NCI-H1694 (cell line): ENCODE measurements at places on chromosomes 16 and 17.

DNA sequence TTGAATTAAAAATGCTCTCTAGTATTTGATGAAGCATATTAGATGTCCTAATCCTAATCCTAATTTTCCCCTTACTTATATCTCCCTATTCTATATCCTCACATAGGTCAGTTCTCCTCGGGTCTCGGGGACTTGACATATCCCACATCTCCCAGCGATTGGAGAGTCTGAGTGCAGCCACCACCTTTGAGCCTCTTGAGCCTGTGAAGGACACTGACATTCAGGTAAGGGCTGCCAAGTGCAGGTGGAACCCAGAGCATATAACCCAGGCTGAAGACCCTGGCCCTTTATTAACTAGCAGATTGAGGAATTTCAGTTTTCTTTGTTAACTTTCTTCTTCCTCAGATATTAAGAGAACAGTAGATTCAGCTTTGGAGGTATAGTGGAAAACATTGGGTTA lies 28.5 kb downstream of the NUP93 start:
- no peak for DNase-seq

DNA sequence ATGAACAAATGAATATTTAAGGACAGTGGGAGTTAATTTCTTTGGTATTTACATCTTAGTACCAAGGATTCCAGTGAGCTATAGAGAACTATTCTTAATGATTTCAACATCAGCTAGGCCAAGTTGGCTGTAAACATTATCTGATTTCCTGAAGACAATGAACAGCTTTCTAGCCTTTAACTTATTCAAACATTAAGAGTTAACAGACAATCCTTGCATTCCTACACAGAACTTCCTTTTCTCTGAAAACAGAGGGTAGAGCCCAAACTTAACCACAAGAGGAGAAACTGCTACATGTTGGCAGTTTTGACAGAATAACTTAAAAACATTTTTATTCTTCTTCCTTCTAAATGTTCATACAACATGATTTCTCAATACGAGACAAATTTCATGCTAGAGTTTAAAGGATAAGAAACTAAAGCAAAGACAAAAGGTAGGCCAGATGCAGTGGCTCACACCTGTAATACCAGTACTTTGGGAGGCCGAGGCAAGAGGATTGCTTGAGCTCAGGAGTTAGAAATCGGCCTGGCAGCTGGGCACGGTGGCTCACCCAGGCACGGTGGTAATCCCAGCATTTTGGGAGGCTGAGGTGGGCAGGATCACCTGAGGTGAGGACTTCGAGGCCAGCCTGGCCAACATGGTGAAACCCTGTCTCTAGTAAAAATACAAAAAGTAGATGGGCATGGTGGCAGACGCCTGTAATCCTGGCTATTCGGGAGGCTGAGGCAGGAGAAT lies 4.4 kb downstream of the CRLF3 start:
- no peak for DNase-seq

- no peak for DNase-seq
Measured at GRCh38 chr17:66339561-66339960, 37.1 kb downstream of the PRKCA start.

- no peak for DNase-seq
Measured at GRCh38 chr17:57309479-57309878, 53.2 kb downstream of the MSI2 start.

- DNase-seq, result no peak
Measured at GRCh38 chr17:63390090-63390489, 56.0 kb downstream of the CYB561 start.

DNA sequence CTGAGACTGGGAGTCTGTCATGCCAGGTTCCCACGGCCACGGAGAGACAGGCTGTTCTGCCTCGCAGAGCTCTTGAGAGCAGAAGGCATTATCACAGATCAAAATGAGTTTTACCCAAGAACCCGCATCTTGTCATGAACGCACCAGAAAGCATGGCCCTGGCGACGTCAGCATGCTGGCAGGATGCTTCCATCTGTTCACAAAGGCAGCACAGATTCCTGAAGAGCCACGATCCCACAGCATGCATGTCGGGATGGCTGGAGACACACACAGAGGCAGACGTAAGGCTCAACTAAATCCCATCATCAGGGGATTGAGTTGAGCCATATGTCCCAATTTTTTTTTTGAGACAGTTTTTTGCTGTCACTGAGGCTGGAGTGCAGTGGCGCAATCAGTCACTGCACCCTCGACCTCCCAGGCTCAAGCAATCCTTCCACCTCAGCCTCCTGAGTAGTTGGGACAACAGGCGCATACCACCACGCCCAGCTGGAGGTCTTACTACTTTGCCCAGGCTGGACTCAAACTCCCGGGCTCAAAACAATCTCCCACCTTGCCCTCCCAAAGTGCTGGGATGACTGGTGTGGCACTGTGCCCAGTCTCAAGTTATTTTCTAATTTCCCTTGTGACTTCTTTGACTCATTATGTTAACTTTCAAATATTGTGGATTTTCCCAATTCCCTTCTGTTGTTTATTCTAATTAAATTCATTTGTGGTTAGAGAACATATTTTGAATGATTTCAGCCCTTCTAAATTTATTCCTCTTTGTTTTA lies 11.1 kb downstream of the FANCA start:
- peak; percentile 88 for DNase-seq

DNA sequence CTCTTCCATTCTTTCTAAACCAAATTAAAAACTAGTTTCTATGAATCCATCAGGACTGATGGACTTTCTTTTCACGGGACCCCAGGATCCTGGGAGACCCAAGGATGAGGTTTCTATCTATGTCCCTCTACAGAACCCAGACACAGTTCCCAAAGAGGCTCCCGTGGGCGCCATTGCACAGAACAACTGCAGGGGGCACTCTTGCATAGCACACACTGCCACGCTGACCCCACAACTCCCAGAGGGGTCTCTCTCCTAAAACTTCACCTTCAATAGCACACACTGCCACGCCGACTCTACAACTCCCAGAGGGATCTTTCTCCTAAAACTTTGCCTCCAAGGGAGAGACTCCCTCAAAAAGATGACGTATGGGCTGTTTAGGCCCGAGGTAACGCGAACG lies 9.0 kb downstream of the ABR start:
- DNase-seq, result no peak

DNA sequence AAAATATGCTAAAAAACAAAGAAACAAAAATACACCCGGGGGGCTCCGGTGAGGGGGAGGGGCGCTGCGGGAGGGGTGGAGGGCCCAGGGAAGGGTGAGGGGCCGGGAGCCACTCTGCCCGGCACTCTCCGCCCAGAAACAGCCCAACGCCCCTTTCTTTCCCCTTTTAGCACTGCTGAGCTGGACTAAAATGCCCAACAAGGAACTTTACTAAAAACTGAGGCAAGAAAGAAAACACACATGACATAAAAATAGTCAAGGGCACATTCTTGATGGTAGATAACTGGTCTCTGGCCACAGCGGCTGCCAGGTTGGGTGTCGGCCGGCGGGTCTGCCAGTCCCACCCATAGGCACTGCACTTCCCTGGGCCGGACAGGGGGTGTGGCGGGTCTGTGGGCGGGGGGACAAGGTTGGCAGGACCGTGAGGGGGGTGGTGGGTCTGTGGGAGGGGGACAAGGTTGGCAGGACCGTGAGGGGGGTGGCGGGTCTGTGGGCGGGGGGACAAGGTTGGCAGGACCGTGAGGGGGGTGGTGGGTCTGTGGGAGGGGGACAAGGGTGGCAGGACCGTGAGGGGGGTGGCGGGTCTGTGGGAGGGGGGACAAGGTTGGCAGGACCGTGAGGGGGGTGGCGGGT lies 20.9 kb downstream of the METRNL start:
- no peak for DNase-seq

DNA sequence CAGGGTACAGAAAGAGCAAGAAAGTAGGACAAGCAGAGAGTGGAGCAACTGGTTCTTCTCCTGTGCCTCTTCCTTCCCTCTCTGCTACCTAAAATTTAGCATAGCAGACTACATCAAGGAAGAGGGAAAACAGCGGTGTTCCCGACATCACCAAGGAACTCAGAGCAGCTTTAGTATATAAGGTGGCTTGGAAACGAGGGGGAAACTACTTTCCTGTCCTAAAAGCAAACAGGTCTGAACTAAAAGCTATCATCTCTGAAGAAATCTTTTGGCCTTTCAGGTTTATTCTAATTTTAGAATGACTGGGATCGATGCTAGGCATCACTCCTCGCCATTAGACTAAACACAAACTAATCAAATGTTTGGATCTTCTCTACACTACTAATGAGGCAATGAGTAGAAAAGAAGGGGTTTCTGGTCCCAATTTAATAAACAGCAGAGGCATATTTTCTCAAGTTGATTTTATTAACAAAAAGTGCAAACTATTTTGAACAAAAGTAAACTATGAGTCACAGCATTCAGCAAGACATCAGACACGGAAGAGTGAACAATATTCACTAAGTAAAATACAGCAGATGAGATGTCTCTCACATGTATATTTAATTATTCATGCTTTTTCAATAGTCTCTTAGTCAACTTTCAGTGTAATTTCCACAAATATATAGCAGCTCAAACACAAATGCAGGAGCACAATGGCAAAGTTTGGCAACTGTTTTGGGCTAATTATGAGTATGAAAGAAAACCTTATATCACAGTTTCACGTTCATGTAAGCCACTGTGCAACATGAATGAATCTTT lies 108.7 kb downstream of the TRIM37 start:
- DNase-seq, result no peak

DNA sequence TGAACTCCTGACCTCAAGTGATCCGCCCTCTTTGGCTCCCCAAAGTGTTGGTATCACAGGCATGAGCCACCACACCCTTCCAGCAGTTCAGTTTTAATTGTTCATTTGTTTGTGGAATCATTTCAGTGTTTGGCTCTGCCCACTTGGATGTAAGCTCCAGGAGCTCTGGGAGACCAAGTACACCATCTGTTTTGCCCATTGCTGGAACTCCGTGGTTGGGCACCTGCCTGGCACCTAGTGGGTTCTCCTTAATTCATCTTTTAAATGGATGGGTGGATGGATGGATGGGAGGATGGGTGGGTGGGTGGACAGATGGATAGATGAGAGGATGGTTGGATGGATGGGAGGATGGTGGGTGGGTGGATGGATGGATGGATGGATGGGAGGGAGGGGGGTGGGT lies 953 bp upstream of the NECAB2 start:
- peak; percentile 13 for DNase-seq

- DNase-seq, result no peak
Measured at GRCh38 chr17:40063187-40063771, 514 bp downstream of the THRA start.

DNA sequence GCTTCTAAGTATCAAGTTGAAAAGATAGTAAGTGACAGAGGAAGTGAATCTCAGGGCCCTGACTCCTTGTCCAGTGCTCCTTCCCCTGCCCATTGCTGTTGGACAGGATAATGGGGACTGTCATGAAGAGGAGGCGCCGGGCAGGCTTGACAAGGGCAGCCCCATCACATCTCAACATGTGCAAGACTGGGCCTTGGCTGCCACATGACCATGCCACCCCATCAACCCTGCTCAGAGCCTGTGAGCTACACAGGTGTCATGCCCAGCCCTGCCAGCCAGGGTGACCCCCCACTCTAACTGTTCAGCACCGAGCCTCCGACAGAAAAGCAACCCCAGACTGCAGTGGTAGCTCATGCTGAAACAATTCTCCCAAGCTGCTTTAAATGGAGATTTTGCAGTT lies 171.6 kb downstream of the C16orf78 start:
- no peak for DNase-seq

DNA sequence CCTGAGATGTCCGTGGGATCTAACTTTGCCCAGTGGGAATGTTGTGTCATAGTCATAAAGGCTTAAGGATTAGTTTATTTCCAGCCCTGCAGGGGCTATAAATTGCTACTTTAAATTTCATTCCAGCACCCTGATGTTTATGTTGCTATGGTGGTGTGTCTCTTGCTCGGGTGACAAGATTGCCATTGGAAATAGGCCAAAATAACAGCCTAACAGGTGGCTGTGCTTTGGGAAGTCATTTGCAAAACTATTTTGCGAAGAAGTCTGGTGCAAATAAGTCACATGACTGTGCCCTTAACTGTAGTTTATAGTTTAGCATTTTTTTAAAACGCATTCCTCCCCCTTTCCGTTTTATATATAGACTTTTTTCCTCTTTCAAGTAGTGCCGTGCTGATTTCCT lies 23.1 kb downstream of the PITPNC1 start:
- no peak for DNase-seq

GRCh38 chr17:38671939-38672720 lies 2.6 kb downstream of the EPOP start:
- no peak for DNase-seq

- DNase-seq, result no peak
Measured at GRCh38 chr16:30837904-30838303, 50.9 kb upstream of the ZNF629 start.

DNA sequence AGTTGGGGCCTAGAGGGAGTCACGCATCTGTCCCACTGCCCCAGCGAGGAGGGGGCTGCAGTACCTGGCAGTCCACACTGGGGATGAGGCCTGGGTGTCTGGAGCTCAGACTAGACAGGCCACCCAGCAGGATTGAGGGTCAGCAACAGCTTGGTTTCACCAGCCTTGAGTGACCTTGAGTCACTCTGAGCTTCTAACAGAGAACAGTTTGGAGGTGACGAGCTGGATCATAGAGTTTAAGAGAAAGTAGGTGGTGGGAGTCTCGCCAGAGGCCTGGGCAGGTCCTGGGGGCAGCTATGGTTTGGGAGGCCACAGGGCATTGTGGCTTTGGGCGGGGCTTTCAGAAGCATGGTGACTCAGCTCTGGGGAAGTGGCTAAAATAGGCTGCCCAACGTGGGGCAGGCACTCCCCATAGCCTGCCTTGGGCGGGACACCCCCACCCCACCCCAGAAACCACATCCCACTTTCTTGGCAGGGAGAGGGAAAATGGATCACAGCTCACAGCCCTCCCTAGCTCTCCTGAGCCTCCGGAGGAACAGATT lies 20.5 kb downstream of the CDC42EP4 start:
- no peak for DNase-seq

- DNase-seq, result no peak
Measured at GRCh38 chr16:4109250-4109736, 6.9 kb downstream of the ADCY9 start.

- DNase-seq, result no peak
Measured at GRCh38 chr17:72517413-72518158, 396.8 kb downstream of the SOX9 start.

GRCh38 chr17:75338335-75338734 lies 49.1 kb upstream of the SLC25A19 start:
- no peak for DNase-seq

DNA sequence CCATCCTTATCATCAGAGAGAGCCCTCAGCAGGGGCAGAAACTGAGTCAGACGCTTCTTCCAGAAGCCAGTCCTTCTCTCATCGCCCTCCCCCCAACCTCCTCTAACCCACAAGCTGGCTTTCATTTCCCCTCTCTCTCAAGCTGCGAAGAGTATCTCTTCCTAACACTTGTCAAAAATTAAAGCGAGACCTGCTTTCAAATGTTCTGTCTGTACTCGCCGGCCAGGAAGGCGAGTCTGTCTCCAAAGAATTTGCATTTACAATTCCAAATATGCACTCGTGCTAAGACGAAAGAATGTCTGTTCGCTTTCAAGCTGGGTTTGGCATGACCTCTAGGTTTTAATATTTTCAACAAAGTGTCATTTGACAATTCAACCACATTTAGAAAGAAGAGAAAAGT lies 140.4 kb downstream of the RGS9 start:
- DNase-seq, result no peak

- DNase-seq, result peak; percentile 97
Measured at GRCh38 chr17:7836596-7837407, 2.8 kb downstream of the KDM6B start.

GRCh38 chr16:20729141-20729540 lies 12.5 kb downstream of the THUMPD1 start:
- DNase-seq, result no peak
